ENCODE measurements at places on chromosomes 7 and 10. TPM values are rescaled to one million over a fixed set of nuclear protein-coding genes. Genes with fewer than 3 reads are reported as not detected.

DNA sequence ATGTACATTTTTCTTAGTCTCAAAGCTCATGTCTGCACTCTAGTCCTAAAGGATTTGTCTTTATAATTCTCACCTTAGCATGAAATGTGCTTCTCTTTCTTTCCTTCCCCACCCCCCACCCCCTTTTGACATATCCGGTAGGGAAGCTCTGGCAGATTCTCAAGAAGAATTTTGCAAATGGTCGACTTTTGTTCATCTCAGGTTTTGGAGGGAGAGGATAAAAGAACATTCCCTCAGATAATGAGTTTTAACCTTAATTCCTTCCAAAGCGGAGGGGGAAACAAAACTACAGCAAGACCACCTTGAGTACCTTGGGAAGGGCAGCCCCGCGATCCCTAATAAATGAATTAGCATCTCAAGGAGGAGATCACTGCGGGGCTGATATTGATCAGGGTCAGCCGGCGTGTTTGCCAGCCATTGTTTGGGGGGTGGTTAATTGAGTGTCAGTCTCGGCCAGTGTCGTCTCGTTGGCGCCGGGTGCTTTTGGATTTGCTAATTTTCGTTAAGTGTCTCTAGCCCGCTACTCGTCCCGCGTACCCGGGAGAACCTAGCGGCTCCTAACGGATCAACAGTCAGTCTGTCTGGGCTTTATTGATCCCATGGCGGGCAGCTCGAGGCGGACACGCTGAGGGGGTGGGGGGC, 874 bp upstream of the BAMBI start:
- DNase-seq, result no peak

- no peak for DNase-seq
These were observed 155.6 kb upstream of the AGR3 start for GRCh38 chr7:17037356-17037755.

DNA sequence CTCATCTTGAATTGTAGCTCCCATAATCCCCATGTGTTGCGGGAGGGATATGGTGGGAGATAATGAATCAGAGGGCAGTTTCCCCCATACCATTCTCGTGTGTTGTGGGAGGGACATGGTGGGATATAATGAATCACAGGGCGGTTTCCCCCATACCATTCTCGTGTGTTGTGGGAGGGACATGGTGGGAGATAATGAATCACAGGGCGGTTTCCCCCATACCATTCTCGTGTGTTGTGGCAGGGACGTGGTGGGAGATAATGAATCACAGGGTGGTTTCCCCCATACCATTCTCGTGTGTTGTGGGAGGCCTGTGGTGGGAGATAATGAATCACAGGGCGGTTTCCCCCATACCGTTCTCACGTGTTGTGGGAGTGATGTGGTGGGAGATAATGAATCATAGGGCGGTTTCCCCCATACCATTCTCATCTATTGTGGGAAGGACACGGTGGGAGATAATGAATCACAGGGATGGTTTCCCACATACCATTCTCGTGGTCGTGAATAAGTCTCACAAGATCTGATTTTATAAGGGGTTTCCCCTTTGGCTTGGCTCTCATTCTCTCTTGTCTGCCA, 271.0 kb downstream of the MAD1L1 start:
- peak; percentile 31 for DNase-seq

DNA sequence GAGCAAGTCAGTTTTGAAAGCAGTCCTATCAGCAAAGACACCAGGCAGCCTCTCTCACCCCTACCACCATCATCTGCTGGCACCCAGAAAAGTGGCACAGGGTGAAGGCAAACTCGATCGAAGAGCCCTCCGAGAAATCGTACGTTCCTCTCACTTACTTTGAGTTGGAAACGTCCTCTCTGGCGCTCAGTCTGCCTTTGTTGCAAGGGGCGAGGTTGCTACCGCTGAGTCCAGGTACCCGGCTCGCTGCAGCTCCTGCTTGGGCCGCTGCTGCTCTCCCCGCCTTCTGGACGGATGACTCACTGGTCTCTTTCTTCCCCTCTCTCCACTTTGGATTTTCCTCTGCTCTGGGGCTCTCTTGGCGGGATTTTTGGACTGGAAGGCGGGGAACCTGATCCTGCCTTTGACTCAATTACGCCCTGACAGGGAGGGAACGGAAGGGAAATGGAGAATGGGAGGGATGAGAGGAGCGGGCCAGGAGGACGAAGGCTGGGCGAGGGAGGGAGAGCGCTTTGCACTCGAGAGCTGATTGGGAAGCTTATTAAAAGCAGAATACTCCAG, at the start of gene PTN:
Gene PTN, minus strand, starts transcription at position 453 of the 561 bp plus-strand sequence. CDS start 88,760 bp downstream, outside the sequence.
- DNase-seq, result peak; percentile 41

DNA sequence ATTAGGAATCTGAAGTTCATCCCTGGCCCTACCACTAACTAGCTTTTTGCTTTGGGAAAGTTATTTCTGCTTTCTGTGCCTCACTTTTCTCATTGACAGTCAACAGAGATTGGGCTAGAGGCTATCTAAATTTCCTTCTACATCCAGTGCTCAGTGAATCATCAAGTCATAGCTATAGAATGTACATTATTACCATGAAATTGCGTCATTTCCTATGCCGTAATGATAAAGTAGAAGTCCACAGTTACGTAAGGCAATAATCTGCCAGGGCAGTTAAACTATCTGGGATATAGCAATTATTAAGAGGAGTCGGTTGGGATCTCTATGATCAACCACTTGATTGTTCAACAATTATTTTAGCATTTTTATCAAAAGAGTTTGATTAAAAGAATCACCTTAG, 64.4 kb downstream of the ITGB8 start:
- peak; percentile 61 for DNase-seq

GRCh38 chr7:79386688-79387422, 66.6 kb downstream of the MAGI2 start:
- peak; percentile 59 for DNase-seq

Gene ABHD11
- total RNA-seq, result 41.4 TPM

Gene JCAD
- total RNA-seq, result 7.8 TPM

Gene GPR15LG
- total RNA-seq, result not detected
